ENCODE measurements at places on chromosomes 4 and X.
A peak's percentile ranks its signal among the peaks of the same experiment; 100 is the strongest.

- DNase-seq = no peak
Measured at GRCh38 chr4:74958881-74959280, 26.0 kb downstream of the PARM1 start.

DNA sequence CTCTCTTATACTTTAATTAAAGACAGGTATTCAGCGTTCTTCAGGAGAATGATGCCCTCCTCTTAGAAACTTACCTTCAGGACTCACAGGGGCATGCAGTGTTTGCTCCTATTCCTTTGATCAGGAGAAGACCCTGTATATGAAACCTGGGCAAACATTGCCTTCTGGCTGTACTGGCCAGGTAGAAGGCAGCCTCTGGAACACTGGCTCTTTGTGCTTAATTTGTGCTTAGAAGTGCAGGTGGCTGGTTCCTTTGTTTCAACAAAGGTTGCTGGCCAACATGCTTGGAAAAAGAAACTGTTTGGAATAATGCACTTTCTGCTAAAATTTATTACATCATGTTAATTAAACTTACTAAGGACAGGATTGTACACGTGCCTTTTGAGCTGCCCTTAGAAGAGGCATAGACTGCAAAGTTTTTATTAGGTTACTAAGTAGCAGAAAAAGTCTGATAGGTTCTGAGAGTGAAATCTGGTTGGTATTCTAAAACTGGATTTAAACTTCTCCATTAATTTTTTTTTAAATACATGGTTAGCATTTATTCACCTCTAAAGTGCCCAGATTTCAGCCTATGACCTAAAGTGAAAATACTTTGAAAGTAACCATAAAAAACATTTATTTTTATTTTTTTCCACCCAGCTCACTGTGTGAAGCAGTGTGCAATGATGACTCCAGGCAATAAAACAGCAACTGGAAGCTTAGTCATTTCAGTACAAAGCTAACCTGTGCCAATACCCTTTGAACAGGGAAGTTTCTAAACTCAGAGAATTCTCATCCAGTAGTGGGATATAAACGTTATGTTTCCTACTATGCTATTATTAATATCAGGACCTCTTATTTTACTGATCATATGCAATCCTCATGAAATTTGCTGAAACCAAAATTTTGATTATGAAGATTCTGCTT lies 11.3 kb downstream of the RASSF6 start:
- DNase-seq = peak; percentile 69

GRCh38 chr4:146998157-146998556 lies 52.5 kb upstream of the TTC29 start:
- peak; percentile 29 for DNase-seq

- no peak for DNase-seq
Measured at GRCh38 chr4:128727658-128728057, 81.8 kb upstream of the JADE1 start.

GRCh38 chr4:54800831-54801530 lies 143.2 kb downstream of the KIT start:
- no peak for DNase-seq

DNA sequence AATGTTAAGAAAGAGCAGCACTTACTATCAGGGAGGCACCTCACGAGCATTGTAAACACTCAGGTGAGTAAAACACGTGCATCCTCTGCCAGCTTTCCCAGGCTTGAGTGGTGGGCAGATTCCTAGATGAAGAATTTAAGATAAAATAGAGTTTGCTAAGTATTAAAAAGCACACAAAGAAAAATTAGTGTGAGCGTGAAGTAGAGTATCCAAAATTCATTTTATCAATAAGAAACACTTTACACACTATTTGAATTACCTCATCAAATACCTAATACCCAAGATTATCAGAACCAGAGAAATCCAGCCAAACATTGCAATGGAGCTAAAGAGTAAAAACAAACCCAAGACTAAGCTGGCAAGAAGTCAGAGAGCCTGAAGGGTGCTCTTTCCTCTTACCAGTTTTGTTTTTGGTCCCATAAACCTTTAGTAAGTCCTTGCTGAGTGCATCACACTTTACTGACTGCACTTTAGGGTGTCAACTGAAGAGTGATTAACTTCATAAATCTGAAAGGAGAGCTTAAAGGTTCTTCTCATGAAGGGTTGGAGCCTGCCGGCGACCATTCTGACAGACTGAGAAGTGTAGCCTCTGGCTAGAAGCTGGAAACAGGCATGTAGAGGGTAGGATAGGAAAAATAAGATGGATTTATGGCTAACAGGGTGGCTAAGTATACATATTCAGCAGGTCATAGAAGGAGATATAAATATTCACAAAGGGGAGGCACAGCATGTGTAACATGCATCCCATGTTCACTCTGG lies 151.1 kb downstream of the SLC7A11 start:
- no peak for DNase-seq

- DNase-seq = peak; percentile 50
Measured at GRCh38 chrX:17552044-17552650, 177.1 kb downstream of the NHS start.

DNA sequence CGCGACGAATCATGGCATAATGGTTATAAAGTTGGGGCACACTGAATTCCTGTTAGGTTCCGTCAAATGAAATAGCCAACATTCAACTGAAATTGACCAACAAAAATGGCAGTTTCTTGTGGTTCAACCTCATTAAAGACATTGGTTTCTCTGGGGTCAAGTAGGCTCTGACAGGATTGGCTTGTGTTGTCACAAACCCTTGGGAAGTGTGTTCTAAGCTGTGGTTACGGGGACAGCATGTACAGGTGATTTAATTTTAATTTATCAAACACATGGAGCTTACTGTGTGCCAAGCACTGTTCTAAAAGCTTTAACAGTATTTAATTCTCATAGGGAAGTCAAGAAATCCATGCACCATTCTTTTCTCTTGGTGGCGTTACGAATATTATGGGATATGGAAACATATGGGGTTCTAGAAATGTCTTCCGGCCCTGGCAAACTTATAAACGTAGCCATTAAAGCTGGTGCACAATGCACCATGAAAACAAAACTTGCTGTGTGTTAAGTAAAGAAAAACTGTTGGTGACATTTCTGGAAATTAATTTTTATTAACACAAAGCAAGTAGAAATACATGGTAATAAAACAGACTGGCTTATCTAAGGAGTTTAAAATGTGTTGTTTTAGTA lies 891 bp downstream of the XK start:
- DNase-seq = no peak

DNA sequence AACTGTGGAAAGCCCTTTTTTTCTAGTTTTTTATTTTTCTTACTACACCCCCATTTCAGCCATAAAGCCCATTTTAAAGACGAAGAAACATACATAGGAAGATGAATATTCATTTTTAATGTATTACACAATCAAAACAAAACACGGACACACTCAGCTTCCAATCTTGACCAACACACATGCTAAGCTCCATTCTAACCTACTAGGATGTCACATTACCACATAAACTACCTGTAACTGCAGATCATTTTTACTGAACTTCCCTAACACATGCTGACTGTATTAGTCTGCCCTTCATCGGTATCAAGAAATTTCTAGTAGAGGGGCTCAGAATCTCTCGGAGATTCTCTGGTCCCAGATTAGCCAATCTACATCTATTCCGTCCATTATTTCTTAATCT lies 1.8 kb downstream of the CCNI start:
- DNase-seq = peak; percentile 54

GRCh38 chr4:154612472-154613414 lies at the start of gene FGG:
Gene FGG, minus strand, starts transcription at chr4:154612656. Its CDS starts 47 bp downstream, at chr4:154612609.
- DNase-seq = no peak

DNA sequence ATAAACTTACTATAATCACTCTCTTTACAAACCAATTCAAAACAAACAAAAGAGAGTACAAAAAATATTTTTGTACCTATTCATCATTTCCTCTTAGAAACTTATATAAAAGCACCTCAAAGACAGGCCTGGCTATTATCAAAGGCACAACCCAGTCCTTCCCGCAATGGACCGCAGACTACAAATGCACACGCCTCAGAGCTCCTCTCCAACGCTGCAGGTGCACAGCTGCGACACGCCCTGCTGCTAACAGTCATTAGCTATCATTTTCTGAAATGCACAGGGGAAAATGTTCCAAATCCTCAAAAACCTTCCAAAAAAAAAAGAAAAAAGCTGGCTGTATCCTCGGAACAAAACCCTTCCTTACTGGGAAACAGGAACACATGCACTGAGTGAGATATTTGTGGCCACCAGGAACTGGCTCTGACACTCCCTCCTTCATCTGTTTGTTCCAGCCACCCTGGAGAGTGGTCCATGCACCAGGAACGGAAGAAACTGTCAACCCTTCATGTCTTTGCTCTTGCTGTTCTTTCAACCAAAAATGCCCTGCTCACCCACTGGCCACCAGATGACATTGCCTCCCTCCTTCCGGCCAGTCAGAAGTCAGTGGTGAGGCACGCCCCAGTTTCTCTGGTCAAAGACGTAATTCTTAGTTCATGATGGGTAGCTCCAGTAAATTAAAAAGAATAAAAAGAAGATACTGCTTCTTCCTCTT lies 16.7 kb downstream of the IRF2 start:
- DNase-seq = no peak

DNA sequence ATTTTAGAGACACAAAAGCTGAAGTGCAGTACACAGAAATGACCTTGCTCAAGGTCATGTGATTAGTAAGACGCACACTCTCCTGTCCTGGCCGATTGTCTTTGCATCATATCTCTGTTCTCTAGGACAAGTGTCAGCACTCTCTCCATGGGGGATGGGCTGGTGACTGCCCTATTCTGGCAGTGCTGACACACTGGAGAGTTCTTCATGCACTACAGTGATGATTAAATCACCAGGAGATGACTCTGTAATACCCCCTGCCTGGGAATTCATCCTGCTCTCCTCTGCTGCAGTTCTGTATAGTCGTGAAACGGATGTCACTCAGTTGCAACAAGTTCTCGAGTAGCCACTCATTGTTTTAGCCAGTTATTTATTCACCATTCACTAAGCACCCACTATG lies 5.3 kb upstream of the SHISA3 start:
- no peak for DNase-seq

GRCh38 chr4:119795986-119796578 lies 167.5 kb upstream of the PDE5A start:
- no peak for DNase-seq

DNA sequence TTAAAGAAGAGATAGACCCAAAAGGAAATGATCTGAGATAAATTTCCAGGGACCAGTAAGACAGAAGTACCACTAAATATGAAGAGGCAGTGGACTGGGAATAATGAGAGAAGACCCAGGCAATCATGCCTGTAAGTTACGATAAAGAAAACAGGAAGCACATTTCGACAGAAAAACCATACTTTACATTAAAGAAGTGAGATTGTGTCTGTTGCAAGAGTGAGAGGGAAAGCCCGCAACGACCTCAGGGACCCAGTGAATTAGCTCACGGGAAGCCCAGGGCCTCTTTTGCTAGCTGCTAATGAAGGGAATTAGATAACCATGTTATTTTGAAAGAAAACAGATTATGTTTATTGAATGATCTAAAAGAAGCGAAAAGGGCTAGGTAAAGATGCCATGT lies 28.9 kb upstream of the ACSL1 start:
- DNase-seq = no peak

DNA sequence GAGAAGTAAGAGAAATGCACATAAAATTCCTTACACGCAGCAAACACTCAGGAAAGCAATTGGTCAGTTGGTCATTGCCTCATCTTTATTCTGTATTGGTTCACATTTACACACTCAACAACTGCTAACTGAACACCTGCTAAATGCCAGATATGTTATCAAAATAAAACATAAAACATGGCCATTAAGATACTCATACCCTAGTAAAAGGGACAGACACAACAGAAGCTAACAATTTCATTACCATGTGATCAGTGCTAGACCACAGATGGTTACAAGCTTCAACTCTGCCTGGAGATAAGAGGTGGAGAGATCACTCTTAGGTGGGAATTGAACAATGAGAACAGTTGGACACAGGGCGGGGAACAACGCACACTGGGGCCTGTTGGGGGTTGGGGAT lies 26.2 kb downstream of the TEC start:
- no peak for DNase-seq

- peak; percentile 68 for DNase-seq
Measured at GRCh38 chr4:27638163-27638915, 777.7 kb downstream of the STIM2 start.

GRCh38 chr4:119498527-119498926 lies 130.1 kb downstream of the PDE5A start:
- no peak for DNase-seq

GRCh38 chrX:45768666-45769236 lies 568.1 kb upstream of the DIPK2B start:
- DNase-seq = no peak

GRCh38 chrX:14528629-14529289 lies 577 bp upstream of the GLRA2 start:
- peak; percentile 38 for DNase-seq

GRCh38 chr4:79964400-79965211 lies 108.4 kb downstream of the ANTXR2 start:
- DNase-seq = no peak

GRCh38 chr4:52799813-52800212 lies 48.6 kb upstream of the ERVMER34-1 start:
- no peak for DNase-seq

All from bronchial epithelial cell (primary cell).